ENCODE measurements at places on chromosomes 1 and 21.

GRCh38 chr1:227948493-227949260, 945 bp upstream of the WNT9A start:
- no peak for DNase-seq

DNA sequence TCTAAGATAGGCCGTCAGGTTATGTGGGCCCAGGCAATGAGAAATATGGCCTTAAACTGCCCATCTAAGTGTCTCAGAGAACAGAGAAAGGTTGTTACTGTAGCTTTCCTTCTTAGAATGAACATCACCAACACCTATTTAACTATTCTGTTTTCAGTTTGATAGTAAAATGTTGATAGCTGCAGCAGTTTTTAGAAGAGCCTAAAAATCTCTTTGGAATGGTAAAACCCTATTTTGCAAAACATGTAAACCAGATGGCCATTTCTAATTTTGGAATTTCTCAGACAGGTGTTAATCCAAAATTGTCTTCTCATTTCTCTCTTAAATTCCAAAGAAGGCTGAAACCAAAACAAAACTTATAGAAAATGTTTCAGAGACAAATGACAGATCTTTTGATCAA, 57.5 kb downstream of the DIPK1A start:
- DNase-seq: no peak

DNA sequence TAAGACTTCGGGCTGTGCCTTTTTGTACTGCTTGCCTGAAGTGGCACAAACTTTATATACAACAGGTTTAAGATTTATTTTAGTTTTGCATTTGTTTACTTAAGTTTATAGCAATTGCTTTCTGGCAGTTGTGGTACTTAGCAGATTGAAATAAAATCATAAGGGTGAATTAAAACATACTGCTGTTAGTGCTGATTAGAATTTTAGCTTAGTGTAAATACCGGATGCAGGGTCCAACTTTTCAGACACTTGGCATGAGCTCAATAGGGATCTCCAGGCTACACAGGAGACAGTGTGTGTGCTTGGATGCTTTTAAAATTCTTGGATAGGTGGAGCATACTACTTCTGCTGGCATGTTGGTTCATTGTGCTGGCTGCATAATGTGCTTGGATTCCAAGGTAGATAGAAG, 159.6 kb downstream of the NFIA start:
- no peak for DNase-seq

- DNase-seq: no peak
These were observed 22.9 kb upstream of the IKBKE start for GRCh38 chr1:206447422-206447765.

- no peak for DNase-seq
These were observed 43.8 kb downstream of the ACTL8 start for GRCh38 chr1:17798799-17799382.

DNA sequence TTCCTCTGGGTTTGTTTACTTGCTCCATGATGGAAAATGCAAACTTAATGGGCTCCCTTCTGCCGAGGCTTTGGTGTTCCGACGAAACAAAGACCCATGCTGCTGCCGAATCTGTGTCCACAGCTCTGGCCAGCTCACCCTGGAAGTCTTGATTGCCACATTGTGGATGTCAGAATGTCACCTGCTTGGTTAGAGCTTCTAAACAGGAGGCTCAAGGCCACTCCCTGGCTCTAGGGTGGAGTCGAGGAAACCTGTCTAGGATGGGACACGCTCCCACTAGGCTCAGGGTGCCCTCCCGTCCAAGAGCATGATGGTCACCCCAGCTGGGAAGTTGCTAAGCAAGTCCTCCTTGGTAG, 279.3 kb upstream of the VAMP3 start:
- DNase-seq: no peak

DNA sequence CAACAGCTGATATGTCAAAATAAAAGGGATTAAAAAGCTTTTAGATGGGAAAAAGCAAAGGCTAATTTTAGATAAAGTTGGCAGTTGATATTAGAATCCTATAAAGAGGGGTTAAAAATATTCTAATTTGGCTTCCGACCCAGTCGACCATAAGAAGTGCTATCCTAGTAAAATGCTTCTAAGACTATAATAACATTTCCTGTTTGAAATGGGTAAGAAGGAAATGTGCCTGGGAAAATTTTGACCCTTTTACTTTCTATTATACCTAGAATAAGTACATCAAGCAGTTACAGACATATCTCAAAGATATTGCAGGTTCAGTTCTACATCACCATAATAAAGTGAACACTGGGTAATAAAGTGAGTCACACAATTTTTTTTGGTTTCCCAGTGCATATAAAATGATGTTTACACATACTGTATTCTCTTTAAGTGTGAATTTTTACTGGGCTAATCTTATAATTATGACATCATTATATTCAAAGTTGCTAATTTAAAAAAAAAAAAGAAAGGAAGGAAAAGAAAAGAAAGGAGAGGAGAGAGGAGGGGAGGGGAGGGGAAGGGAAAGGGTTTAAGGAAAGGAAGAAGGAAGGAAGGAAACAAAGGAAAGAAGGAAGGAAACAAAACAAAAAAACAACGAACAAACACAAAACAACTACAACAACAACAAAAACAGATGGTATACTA, 308.2 kb upstream of the NR5A2 start:
- DNase-seq: no peak

GRCh38 chr1:61645476-61645875, 79.5 kb downstream of the TM2D1 start:
- DNase-seq: no peak

- DNase-seq: no peak
These were observed 242.3 kb downstream of the KCNJ6 start for GRCh38 chr21:37673801-37674575.

DNA sequence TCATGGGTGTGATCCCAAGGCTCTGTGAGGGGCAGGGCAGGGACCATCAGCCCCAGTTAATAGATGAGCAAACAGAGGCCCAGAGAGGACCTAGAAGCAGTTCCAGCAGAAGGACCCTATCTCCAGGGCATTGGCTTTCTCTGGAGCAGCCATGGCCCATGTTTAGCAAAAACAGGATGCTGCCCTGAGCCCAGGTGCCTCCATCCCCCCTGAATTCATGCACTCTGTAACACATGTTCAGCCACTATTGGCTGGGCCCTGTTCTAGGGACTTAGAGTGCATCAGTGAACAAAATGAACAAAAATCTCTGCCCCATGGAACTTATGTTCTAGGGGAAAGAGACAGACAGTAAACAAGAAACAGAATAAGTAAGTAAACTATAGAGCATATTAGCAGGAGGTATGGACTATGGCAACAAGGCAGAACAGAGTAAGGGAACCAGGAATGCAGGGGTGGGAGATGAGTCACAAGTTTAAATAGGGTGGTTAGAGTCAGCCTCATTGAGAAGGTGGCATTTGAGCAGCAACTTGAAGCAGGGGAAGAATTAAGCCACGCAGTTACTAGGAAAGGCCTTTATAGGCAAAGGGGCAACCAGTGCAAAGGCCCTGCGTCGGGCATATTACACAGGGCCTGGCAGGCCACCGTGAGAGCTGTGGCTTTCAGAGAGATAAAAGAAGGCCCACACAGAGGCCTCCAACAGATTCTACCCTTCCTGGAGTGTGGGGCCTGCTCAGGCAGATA, 185.9 kb upstream of the EDN2 start:
- no peak for DNase-seq

DNA sequence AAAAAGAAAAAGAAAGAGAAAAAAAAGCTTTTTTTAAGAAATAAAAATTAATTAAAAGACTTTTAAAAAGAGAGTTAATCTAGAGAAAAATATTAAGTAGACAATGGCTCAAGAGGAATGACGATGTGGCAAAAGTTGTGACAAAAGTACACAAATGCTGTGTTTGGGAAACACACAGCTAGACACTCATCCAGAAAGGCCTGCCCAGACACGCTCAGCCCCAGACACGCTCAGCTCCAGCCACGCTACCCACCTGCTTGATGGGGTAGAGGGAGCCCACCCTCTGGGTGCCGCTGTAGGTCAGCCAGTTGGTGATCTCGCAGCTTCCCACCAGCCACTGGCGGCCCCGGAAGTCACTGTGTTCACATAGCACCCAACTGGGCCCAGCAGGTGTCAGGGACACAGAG, 10.2 kb downstream of the CD52 start:
- peak; percentile 33 for DNase-seq

DNA sequence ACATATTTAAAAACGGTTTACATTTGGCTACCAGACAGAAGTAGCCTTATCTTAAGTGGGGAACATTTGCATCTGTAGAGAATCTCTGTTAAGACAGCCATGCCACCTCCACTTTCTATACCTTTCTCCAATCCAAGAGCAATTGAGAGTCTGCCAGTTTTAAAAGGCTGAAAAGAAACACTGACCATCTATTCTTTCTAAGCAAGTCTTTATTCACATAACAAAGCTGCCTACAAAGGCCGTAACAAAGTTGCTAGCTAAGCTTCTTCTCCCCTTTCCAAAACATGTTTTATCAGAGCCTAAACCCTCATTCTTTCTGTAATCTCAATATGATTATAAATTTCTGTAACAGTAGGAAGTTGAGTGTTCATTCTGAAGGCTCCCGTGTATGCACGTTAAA, 1078.3 kb downstream of the NCAM2 start:
- DNase-seq: no peak

DNA sequence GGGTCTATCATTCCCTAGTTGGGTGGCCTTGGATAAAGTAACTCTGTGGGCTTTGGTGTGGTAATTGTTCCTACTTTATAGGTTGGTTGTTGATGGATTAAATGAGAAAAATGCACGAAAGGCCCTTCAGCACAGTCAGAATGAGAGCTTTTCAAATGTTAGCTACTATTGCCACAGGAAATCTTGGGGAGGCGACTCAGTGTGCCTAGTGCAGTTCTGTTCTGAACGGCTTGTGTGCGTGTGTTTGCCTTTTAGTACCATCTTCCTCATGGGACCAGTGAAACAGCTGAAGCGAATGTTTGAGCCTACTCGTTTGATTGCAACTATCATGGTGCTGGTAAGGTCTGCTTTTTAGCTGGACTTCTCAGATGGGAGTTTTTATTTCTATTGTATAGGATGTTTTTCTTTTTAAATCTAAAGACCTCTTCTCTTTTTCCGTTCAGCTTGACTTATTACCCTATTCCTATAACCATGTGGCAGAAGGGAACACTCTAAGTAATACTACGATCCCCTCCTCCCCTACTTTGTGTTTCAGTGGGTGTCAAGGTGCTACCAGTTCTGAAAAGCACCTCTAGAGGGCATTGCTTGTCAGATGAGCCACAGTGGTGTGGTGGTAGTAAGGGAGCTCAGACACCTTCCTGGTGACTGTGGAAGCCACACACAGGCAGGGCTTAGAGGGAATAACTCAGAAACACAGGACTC, 9.2 kb downstream of the SFT2D2 start:
- DNase-seq: peak; percentile 18

DNA sequence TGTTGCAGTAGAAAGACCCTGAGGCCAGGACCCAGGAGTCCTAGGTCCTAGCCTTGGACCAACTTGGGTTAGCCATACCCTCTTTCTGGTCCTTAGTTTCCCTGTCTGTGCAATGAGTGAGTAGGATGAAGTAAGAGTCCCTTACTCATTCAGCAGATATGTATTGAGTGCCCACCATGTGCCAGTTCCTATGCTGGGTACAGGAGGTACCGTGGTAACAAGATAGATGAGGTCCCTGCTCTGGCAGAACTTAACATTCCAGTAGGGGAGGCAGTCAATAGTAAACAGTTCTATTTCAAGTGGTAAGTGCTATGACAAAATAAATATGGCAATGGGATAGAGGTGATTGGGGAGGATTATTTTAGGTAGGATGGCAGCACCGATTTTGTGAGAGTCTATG, 18.3 kb upstream of the PARS2 start:
- no peak for DNase-seq
